ENCODE measurements at places on chromosomes 5 and 9.

DNA sequence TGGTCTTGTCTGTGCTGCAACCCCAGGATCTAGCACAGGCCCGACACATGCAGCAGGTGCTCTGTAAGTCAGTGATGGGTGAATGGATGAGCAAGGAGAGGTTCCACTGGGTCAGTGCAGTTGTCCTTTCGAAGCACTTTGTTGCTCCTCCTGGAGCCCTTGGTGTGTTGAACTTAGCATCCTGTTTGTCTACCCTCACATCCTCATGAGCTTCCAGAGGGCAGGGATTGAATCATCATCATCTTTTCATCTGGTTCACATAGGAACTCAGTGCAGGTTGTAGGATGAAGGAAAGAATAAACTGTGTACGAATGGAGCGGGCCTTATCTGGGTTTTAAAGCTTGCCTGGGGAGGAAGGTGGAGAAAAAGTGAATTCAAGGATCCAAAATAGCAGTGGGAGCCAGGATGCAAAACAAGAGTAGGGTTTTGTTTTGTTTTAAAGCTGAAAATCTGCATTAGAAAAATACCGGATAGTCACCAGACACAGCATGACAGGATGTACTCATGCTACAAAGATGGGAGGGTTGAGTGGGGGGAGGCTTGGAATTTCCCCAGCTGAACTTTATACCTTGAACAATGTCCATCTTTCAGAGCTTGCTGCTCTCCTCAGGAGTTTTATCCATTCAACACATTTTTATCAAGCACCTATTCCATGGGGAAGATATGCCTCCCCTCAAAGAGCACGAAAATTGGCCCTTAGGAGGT, 55.8 kb downstream of the PTTG1 start:
- no peaks in the 10 kb centered on the region for H3K4me1 ChIP-seq
- no peak overlapping the region for H3K27ac ChIP-seq
- no peaks in the 10 kb centered on the region for H3K27me3 ChIP-seq
- no peak overlapping the region for H3K4me3 ChIP-seq

DNA sequence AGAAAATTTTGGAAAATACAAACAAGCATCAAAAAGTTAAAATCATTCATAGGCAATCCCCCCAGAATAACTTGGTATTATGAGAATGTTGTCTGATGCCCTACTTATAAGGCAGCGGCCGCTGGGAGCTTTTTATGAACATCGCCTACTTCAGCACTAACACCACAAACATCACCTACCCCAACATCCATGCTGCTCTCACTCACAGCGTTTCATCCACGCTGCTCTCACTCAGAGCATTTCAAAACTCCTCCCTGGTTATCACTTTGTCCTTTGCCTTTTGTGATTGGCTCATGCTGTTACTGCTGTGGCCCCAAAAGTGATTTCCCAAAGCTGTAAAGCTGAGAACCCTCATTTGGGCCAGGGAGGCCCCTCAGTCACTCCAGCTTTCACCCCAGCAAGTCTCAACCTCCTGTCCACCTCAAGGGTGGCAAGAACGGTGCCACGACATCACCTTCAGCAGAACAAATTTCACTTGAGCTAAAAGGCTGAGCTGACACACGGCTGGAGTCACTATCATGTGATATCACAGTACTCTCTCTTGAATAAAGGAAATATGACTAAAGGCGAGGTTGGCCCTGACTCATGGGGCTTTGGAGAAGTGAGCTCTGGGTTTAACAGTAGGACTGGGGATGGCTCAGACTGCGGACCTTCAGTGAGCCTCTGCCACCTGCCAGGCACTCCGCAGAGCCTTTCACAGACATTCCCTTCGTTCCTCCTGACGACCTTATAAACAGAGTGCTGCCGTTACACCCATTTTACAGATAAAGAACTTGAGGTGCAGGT, 25.2 kb downstream of the SHC3 start:
- H3K4me3 ChIP-seq = no peak overlapping the region
- no peaks in the 10 kb centered on the region for H3K27me3 ChIP-seq
- H3K27ac ChIP-seq = peak overlapping the region; percentile 87
- no peaks in the 10 kb centered on the region for H3K36me3 ChIP-seq
- peak; percentile 45 for DNase-seq

GRCh38 chr9:15433661-15434060, 11.0 kb downstream of the SNAPC3 start:
- no peak for DNase-seq
- H3K36me3 ChIP-seq = no peaks in the 10 kb centered on the region
- H3K4me3 ChIP-seq = no peak overlapping the region
- no peak overlapping the region for H3K27ac ChIP-seq

- DNase-seq = no peak
- H3K27ac ChIP-seq = no peak overlapping the region
- no peak overlapping the region for H3K4me3 ChIP-seq
- H3K36me3 ChIP-seq = no peaks in the 10 kb centered on the region
These were observed 27.3 kb upstream of the ADAMTS6 start for GRCh38 chr5:65508978-65509377.

GRCh38 chr5:74064225-74064624, 438.2 kb downstream of the ARHGEF28 start:
- H3K4me1 ChIP-seq = peaks cover 52% of the 10 kb centered on the region
- H3K4me3 ChIP-seq = no peak overlapping the region
- H3K27me3 ChIP-seq = no peaks in the 10 kb centered on the region
- DNase-seq = no peak

DNA sequence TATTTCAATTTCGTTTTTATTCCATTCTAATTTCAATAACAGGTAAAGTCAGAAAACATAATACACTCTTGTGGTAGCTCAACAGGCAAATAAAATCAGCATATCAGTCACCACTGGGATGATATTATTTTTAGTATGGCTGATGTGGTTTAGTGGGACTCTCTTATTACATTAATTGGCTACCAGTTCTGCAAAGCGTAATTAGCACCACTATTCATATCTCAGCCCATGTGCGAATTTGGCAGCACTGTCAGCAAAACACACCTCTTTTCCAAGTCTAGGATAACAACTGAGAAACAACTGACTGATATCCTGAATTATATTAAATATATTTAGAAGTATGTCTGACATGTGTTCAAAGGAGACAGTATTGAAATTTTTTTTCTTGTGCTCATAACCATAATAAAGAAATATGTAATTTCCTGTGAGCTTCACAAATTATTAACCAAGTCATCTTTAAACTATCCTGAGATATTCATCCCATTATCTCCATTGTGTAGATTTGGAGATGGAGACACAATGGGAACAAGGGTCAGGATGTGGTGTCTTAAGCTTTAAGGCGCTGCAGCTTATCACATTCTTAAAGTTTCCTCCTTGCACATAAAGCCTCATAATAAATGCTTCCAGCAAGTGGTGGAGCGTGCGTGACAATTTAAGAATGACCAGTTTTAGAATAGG, 212.4 kb downstream of the TLE1 start:
- H3K4me3 ChIP-seq = no peak overlapping the region
- no peak for DNase-seq
- no peaks in the 10 kb centered on the region for H3K36me3 ChIP-seq
- H3K27me3 ChIP-seq = no peaks in the 10 kb centered on the region

Measured in PC-9 (cell line).